Stimulated activated CD8-positive, alpha-beta memory T cell treated with anti-CD3 and anti-CD28 coated beads, Interleukin-4, amount 100 ng/mL, for 1 hour (primary cell): ENCODE measurements at places on chromosomes 3 and 15.

GRCh38 chr3:9553021-9553947 is at the start of gene LHFPL4:
TSS of gene LHFPL4 (minus strand) at chr3:9553822. CDS start at chr3:9552679, 1,143 bp downstream.
- no peak for DNase-seq

DNA sequence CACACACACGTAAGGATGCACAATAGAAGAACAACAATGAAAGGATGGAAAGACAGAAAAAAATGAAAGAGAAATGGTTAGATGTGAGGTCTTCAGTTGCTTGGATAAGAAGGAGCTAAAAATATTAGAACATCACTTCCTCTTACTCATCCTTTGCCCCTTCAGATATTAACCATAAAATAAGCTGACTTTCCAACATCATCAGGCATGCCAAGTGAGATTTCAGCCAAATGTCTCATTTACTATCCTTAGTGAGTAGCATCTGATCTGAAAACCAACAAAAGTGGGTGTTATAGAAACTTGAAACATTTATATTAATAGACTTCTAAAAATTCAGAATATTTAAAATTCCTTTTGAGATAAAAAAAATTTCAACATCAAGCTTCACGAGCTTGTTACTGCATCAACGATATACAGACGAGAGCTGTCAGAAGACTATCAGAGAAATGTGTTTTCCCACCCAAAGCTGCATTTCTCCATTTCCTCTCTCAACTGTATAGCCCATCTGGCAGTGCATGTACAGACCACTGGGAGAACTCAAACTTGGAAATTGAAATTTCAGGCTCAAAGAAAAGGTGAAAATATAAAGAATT is 25.4 kb upstream of the LSAMP start:
- DNase-seq = no peak

GRCh38 chr15:31609258-31609681 is 282.6 kb downstream of the KLF13 start:
- no peak for DNase-seq

DNA sequence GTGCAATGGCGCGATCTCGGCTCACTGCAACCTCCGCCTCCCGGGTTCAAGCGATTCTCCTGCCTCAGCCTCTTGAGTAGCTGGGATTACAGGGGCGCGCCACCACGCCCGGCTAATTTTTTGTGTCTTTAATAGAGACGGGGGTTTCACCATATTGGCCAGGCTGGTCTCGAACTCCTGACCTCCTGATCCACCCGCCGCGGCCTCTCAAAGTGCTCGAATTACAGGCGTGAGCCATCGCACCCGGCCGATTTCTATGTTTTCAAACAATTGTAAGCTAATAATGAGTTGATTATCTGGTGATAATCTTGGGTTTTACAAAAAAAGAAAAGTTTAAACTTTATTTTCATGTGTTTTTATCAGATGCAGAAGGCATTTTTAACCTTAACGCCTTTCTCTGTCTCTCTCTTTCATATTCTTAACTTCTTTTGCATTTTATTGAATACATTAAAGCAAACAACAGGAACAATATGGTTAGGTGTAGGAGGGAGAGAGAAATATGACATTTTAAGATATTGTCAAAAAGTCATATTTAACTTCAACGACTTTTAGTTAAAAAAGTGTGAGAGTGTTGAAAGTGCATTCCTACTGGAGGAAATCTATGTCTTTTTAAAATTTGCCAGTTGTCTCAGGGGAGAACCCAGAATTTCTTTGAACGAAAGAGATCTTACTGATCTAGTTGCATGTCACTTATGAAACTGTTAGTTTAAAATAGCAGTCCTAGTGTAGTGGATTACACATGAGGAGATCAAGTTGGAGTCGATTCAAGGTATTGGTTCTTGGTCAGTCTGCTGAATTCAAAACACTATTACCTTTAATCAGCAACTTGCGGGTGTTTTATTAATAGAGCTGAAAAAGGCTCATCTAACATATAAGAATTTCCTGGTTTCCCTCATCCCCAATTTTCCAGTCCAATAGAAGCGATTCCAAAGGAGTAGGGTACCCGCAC is 3.4 kb upstream of the MEIS2 start:
- DNase-seq = no peak

DNA sequence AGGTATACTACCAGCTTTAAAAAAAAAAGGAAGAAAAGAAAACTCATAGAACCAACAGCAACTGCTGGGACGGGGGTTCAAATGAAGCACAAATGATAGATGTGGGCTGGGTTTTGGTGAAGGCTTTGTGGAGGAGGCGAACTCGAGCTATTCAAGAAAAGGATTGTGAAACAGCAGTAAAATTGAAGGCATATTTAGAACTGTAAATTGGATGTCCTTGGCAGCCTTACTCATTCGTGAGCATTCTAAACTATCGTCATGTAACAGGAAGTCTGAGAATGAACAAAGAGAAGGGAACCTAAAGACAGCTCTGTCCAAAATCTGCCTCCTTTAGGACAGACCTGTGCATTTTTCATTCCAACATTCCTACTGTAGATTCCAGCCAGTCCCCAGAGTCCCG is 97.8 kb downstream of the LARS2 start:
- DNase-seq = no peak

- DNase-seq = no peak
These were observed 90.4 kb downstream of the TJP1 start for GRCh38 chr15:29731865-29732264.

DNA sequence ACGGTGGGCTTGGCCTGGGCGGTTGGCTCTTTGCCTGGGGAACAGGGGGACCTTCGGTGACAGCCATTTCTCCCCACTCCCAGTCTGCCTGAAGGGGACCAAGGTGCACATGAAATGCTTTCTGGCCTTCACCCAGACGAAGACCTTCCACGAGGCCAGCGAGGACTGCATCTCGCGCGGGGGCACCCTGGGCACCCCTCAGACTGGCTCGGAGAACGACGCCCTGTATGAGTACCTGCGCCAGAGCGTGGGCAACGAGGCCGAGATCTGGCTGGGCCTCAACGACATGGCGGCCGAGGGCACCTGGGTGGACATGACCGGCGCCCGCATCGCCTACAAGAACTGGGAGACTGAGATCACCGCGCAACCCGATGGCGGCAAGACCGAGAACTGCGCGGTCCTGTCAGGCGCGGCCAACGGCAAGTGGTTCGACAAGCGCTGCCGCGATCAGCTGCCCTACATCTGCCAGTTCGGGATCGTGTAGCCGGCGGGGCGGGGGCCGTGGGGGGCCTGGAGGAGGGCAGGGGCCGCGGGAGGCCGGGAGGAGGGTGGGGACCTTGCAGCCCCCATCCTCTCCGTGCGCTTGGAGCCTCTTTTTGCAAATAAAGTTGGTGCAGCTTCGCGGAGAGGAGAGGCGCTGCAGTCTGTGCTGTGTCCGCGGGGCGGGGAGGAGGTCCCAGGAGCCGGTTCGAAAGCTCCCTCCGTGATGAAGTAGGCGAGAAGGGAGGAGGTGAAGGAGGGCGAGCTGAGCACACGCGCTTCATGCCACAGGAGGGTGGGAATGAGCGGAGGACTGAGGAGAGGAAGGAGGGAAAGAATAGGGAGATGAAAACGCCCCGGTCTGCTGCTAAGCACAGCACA is 9.6 kb downstream of the CLEC3B start:
- no peak for DNase-seq

GRCh38 chr3:124784686-124785382 is 54.6 kb downstream of the UMPS start:
- no peak for DNase-seq

GRCh38 chr3:96677156-96677555 is 137.2 kb upstream of the EPHA6 start:
- DNase-seq = no peak

- no peak for DNase-seq
These were observed 499.6 kb upstream of the KCNMB2 start for GRCh38 chr3:178036451-178037144.

GRCh38 chr3:122067588-122068240 is 12.6 kb downstream of the CD86 start:
- DNase-seq = no peak

- DNase-seq = no peak
These were observed 66.8 kb downstream of the SLC6A11 start for GRCh38 chr3:10882851-10883250.

DNA sequence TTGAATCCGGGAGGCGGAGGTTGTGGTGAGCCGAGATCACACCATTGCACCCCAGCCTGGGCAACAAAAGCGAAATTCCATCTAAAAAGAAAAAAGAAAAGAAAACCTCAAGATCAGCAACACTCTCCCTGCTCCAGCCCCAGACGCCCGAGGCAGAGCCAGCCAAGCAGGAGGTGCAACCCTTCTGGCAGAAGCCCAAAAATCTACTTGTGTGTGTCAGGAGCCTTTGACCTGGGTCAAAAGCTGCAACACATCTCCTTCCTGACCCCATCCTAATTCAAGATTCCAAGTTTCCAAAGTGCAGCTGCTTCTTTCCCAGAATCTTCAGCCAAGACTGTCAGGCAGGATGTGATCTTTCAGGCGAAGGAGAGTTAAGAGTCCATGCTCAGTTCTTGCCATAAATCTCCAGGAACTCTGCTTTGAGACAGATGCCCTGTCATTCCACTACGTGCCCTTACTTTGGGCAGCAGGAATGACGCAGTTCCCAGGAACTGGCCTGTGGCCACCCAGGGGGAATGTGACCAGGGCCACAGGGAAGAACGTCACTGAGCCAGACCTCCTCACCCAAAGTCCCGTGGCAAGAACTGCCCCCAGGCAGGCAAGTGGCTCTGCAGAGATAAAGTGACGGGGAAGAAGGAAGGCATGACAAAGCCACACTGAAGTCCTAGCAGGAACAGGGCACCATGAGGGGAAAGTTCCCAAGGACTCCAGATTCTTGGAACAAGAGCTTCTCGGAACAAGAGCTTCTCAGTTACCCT is 39.4 kb downstream of the SH3BP5 start:
- no peak for DNase-seq

DNA sequence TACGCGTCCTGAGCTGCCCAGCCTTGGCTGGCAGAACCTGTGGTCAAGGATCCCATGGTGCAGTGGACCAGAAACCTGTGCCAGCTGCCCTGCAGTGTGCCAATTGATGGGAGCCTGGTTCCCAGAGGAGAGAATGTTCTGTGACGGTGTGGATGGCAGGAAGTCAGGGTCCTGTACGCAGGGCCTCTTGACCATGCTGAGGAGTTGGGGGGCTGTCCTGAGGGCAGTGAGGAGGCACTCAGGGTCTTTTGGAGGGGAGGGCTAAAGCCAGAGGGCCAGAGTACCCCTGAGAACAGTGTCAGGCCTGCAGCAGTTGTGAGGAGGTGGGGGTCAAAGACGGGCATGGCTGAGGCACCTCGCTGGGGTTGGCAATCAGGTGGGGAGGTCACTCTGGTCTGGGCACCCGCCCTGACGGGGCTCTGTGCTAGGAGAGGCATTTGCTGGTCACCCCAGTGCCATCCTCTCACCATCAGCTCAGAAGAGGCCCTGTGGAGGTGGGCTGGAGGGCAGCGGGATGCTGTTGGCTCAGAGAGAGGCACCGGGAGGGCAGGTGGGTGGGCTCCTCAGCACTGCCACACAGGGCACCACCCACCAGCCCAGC is 61.0 kb downstream of the SCN5A start:
- no peak for DNase-seq

DNA sequence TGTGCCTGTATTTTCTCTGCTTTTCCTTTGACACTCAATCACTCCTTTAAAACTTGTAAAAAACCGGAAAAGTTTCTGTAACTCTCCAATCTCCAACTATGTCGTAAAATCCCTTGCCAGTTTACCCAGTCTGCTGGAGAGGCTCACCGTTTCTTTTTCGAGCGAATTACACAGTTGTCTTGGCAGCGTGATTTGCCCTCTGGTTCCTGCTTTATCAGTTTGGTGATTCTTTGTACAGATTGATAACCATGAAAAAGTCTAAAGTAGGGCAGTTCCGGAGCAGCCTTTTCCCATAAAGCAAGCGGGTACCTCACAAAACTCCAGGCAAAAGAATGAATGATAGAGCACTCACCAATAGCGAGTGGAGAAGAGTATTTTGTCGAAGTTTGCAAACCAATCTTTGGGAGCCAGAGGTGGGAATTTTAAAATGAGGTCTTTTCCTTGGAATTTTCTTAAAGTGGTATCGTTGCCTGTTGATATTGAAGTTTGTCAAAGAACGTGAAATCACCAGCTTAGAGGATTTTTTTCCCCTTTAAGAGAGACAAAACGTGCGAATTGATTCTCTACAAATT is at the start of gene TTC23:
TTC23 (minus strand) TSS at position 312 of the 572 bp plus-strand sequence. CDS start 20,869 bp downstream, outside the sequence.
- DNase-seq = no peak

DNA sequence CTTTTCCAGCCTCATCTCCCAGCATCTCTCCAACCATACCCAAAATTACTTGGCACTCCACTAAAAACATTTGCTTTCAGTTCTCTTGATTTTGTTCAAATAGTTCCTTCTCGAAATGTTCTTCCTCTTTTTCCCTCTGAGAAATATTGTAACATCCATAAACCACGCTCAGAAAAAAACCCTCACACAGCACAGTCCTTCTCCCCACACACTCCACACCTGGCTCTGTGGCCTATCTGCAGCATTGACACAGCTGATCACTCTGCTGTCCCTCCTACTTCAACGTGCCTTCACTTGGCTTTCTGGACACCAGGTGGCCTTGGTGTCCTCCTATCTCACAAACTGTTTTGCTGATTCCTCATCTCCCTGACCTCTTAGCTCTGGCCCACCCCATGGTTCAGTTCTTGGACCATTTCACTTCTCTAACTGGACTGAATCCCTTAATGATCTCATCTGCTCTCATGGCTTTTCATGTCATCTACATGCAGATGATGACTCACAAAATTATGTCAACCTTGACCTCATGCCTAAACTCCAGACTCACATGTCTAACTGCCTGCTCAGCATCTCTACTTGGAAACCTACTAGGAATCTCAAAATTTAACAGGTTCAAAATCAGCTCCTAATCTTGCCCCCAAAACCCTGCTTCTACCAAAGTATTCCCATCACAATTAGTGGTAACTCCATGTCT is 93.3 kb downstream of the TRIM42 start:
- DNase-seq = no peak

DNA sequence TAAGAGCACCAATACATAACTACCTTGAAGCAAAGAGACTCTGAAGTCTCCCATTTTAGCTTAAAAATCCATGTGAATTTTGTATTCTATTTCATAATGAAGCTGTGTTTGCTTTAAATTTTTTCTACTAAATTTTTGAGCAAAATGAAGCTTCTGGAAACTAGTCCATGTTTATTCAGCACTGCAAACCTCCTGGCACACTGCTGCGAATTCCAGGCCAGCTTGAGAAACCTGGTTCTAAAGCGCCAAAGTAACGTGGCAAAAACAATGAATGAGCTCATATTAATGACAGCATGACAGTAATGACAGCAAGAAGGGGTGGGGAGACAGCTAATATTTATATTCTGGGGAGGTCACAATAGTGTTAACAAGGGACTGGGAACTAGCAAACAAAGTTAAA is 25.7 kb downstream of the CEP152 start:
- no peak for DNase-seq

DNA sequence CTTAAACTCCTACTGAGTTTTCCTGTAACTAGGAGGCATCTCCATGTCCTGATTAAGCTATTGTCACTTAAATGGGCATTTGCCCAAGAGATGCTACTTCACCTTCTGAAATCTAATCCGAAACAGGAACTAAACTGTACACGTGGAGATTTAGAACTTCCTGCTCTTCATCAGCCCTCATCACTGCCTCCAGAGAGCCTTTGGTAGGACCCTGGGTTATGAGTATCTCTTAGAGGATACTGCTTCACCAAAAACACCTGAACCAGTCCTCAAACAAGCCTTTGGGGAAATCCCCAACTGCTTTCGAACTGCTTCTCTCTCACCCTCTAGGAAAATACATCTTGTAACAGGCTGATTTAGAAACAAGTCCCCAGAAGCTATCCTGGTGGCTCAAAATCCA is 320.3 kb downstream of the GAP43 start:
- DNase-seq = no peak
